ENCODE measurements at places on chromosomes 13 and 19. TPM values are rescaled to one million over a fixed set of nuclear protein-coding genes. Genes with fewer than 3 reads are reported as not detected.

Gene NAPSA
- polyA plus RNA-seq, result 0.10 TPM

- DNase-seq, result no peak
Measured at GRCh38 chr13:67519356-67519755, 289.2 kb upstream of the PCDH9 start.

GRCh38 chr19:54548806-54549205, 24.8 kb upstream of the LILRA2 start:
- no peak for DNase-seq

- DNase-seq, result no peak
Measured at GRCh38 chr13:39935155-39935554, 279.7 kb downstream of the COG6 start.

DNA sequence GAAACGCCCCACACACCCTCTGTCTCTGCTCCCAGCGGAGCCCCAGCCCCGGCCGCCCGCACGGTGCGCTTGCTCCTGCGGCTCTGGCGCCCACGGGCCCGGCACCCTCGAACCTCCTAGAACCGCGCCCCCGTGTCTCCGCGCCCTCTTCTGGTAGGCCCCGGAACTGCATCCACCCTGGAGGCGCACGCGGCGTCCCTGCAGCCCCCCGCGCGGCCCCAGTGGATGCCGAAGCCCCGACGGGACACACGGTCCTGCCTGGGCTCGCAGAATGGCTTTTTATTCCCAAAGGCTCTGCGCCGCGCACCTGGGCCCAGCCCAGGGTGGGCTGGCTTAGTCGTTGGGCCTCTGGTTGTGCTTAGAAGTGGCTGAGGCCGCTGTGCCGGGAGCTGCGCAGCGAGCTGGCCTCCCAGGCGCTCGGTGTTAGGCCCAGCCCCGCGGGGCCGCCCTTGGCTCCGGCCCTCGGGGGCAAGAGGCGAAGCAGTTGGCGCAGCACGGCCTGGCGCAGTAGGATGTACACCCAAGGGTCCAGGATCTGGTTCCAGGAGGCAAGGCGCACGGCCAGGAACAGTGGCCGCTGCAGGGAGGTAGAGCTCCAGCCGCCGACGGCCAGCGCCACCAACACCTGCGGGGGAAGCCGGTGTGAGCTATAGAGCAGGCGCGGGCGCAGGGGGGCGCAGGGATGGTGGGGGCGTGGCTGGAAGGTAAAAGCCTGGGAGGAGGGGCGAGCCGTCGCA, 2.8 kb downstream of the PTGER1 start:
- no peak for DNase-seq

- DNase-seq, result no peak
Measured at GRCh38 chr19:43586346-43586745, 9.6 kb downstream of the IRGQ start.

DNA sequence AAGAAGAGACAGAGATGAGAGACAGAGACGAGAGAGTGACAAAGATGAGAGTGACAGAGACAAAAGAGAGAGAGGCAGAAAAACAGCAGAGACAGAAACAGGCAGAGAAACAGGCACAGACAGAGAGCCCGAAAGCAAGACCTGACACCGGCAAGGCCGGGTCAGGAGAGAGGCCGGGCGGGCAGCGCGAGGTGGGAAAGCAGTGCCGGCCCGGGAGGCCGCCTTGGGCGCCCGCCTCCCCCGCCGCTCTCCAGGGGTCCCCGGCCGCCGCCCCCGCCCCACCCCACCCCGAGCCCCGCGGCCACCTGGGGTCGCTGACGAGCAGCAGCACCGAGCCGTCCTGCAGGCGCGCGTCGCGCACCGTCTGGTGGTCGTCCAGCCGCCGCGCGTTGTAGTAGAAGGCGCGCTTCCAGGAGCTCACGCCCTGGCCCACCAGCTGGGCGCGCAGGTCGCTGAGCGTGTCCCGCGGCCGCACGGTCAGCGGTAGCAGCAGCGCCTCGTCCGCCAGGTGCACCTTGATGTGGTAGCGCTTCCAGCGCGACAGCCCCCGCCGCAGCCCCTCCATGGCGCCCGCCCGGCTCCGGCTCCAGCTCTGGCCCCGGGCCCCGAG, at the start of gene TINCR:
Gene TINCR, minus strand, starts transcription at position 594 of the 610 bp plus-strand sequence.
- no peak for DNase-seq

- no peak for DNase-seq
Measured at GRCh38 chr19:1822210-1822609, 10.1 kb upstream of the ATP8B3 start.
